ENCODE measurements at places on chromosomes 4 and X. TPM values are rescaled to one million over a fixed set of nuclear protein-coding genes. Genes with fewer than 3 reads are reported as not detected.

- DNase-seq, result no peak
Observed at GRCh38 chr4:67659065-67659464, 41.9 kb downstream of the UBA6 start.

- DNase-seq, result no peak
Observed at GRCh38 chr4:94011190-94011589, 182.6 kb downstream of the ATOH1 start.

DNA sequence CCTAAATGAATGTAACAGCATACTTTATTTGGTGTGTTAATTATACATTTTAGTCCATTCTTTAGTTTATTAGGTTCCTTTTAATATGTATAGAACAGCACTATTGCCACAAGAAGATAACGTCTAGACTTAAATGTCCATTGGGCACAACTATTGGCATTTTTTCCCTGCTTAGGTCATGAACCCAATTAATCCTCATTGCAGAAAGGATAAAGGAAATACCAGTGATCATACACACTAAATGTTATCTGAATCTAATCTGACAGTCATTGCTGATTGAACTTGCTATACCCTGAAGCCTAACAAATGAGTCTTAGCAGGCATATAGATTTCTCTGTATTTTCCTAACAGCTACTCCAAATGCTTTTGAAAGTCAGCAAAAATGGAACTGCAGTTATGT is 2250.0 kb upstream of the AGA start:
- no peak for DNase-seq

DNA sequence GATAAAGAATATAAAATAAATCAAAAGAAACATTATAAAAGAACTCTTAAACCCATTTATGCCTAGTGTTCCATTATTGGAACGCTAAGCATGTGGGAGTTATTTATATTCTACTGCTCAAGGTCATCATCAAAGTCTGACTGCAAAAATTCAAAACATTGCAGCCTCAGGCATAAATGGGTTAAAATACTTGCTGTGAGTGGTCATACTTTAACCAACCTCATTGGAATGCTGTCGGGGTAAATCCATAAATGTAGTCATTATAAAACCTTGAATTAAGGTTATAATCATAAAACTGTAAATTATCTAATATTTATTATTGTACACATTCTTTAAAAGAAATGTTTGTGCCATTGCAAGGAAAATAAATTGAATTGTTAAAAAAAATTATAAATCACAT is 55.0 kb downstream of the RPS6KA6 start:
- no peak for DNase-seq

- no peak for DNase-seq
Observed at GRCh38 chrX:7191681-7192110, 43.7 kb upstream of the PUDP start.

DNA sequence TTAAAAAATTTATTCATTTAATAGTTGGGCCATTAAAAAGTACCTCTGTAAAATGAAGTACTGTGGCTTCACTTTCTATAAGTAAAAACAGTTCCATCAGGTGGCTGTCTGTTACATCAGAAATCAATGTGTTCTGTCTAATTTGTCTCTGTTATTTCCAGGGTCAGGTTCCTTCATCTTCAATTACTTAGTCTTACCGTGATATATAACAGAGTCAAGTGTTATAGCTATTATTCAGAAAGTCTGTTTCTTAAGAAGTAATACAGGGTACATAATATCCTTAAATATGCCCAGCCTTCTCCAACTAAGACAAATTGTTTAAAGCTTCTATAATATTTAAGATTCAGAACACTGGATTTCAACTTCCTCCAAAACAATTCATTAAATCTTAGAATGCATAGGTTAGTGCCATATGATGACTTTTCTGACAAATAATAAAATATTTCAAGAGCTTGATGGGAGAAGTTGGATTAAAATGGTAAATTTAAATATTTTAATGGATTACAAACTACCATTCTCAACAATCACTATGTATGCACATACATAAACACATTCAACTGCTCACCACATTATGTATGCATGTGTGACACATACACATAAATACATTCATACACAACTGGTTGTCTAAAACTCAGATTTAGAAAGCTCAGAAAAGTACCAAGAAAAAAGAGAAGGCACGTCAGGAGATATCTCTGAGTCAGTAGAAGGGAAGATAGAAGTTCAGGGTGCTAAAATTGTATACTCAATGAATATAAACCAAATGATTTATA is 268.5 kb downstream of the PRDM5 start:
- no peak for DNase-seq

GRCh38 chr4:124918559-124919122 is 206.1 kb upstream of the ANKRD50 start:
- DNase-seq, result no peak

- no peak for DNase-seq
Observed at GRCh38 chr4:101528526-101528925, 181.2 kb upstream of the PPP3CA start.

The CSAG2 gene
- not detected for polyA plus RNA-seq

The TEX11 gene
- polyA plus RNA-seq, result not detected

The MTNR1A gene
- not detected for polyA plus RNA-seq

The TMEM154 gene
- polyA plus RNA-seq, result 4.0 TPM

The ADD1 gene
- polyA plus RNA-seq, result 62.2 TPM

The PABPC1L2B gene
- not detected for polyA plus RNA-seq

Data from liver (tissue), 10 donors.